Right renal cortex interstitium (tissue), 3 donors: ENCODE measurements at places on chromosomes 7 and 10. TPM values are rescaled to one million over a fixed set of nuclear protein-coding genes. Genes with fewer than 3 reads are reported as not detected.

DNA sequence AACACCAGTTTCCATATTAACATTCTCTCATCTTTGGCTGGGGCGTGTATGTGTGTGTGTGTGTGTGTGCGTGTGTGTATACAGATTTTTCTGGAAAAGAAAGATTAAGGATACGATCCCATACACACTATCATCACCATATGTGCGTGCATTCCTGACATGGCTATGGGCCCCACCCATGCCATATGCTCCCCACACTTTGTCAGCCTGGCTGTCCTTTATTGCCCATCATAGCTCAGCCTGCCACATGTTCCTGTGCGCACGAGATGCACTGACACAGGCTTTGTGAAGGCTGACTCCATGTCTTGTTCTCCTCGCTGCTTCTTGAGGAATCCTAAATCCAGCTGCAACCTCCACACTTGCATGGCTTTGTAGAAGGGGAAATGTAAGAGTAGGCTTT lies 984.1 kb downstream of the LRMDA start:
- DNase-seq, result no peak

The CLEC2L gene
- polyA plus RNA-seq, result 0.69 TPM

The HYAL4 gene
- 0.12 TPM for polyA plus RNA-seq

The PALD1 gene
- polyA plus RNA-seq, result 9.6 TPM

GRCh38 chr7:47493976-47494911 lies 87.7 kb downstream of the TNS3 start:
- DNase-seq, result no peak

DNA sequence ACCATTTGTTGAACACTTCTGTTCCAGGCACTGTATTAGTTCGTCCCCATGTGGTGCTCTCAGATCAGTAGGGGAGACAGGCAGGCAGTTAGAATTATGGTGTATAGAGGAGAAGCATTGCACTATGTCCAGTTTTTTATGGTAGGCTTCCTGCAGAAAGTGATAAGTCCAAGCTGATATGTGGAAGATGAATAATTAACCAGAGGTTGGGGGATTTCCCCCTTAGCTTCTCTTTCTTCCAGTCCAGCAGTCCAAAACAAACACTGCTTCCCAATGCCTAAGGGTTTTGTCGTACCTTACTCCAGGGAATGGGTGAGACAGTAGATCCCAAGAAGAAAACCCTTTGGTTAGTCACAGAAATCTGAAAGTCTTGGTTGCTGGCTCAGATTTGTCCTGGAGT lies 19.2 kb downstream of the HIF1AN start:
- DNase-seq, result no peak

DNA sequence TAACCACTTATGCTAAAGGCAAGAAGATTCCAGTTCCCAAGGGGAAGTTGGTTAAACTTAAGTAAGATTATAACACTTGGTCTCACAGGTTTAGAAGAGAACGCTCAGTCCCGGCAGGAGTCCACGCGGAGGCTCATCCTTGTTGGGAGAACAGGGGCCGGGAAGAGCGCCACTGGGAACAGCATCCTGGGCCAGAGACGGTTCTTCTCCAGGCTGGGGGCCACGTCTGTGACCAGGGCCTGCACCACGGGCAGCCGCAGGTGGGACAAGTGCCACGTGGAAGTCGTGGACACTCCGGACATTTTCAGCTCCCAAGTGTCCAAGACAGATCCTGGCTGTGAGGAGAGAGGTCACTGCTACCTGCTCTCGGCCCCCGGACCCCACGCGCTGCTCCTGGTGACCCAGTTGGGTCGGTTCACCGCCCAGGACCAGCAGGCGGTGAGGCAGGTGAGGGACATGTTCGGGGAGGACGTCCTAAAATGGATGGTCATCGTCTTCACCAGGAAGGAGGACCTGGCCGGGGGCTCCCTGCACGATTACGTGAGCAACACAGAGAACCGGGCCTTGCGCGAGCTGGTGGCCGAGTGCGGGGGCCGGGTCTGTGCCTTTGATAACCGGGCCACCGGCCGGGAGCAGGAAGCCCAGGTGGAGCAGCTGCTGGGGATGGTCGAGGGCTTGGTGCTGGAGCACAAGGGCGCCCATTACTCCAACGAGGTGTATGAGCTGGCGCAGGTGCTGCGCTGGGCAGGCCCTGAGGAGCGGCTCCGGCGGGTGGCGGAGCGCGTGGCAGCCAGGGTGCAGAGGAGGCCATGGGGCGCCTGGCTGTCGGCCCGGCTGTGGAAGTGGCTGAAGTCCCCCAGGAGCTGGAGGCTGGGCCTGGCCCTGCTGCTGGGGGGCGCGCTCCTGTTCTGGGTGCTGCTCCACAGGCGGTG lies 3.8 kb downstream of the GIMAP1 start:
- no peak for DNase-seq

The ADAM12 gene
- polyA plus RNA-seq, result 25.6 TPM

GRCh38 chr7:1043552-1044188 lies 676 bp upstream of the GPR146 start:
- no peak for DNase-seq

DNA sequence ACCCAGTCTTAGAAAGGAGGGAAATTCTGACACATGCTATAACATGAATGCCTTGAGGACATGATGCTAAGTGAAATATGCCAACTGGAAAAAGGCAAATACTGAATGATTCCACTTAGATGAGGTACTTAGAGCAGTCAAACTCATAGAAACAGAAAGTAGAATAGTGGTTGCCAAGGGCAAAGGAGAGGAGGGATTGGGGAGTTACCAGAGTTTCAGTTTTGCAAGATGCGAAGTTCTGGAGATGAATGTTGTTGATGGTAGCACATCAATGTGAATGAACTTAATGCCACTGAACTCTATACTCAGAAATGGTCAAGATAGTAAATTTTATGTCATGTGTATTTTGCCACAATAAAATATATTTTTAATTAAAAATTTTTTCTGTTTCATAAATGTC lies 38.9 kb downstream of the DRGX start:
- no peak for DNase-seq

GRCh38 chr7:159086301-159086925 lies 58.3 kb downstream of the VIPR2 start:
- DNase-seq, result no peak

DNA sequence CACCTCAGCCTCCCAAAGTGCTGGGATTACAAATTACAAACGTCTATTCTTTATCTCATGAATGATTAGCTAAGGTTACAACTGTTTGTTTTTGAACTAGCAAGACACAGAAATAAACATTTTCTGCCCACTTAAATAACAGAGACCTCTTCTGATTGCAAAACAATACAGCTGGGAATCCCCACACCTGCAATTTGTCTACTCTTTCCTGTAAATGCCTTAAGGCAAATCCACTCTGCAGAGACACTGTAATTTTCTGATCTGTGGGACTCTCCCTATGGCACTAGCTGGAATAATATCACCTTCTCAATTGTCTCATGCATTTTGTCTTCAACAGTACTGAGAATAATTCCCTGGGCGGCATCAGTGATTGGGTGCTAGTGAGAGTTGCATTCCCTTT lies 149.3 kb upstream of the FAM3C start:
- no peak for DNase-seq

DNA sequence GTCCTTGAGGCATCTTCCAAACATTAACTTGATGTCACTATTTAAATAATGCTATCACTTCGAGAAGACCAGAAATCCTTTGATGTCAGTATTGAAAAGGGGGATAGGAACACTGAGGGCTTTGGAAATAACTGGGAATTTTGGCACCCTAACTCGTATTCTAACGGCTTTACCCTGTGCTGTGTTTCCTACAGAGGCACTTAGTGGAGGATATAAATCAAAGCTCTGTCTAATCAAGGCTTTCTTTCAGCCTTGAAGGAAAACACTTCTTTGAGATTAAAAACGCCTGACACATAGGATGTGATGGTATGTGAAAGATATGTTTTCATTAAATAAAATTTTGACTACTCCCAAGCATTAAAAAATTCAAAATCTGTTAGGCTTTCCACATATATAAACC lies 62.3 kb downstream of the CREB5 start:
- DNase-seq, result no peak

GRCh38 chr7:98955992-98956391 lies 77.7 kb downstream of the TRRAP start:
- no peak for DNase-seq

The CPEB3 gene
- polyA plus RNA-seq, result 3.3 TPM

GRCh38 chr7:115812794-115813193 lies 217.8 kb downstream of the TFEC start:
- DNase-seq, result no peak

The FXYD4 gene
- polyA plus RNA-seq, result not detected

GRCh38 chr10:83605783-83606630 lies 533.3 kb upstream of the GHITM start:
- DNase-seq, result no peak

- no peak for DNase-seq
These were observed 274.8 kb downstream of the FGFR2 start for GRCh38 chr10:121323443-121323842.

GRCh38 chr7:114364151-114364550 lies 50.5 kb upstream of the FOXP2 start:
- no peak for DNase-seq

DNA sequence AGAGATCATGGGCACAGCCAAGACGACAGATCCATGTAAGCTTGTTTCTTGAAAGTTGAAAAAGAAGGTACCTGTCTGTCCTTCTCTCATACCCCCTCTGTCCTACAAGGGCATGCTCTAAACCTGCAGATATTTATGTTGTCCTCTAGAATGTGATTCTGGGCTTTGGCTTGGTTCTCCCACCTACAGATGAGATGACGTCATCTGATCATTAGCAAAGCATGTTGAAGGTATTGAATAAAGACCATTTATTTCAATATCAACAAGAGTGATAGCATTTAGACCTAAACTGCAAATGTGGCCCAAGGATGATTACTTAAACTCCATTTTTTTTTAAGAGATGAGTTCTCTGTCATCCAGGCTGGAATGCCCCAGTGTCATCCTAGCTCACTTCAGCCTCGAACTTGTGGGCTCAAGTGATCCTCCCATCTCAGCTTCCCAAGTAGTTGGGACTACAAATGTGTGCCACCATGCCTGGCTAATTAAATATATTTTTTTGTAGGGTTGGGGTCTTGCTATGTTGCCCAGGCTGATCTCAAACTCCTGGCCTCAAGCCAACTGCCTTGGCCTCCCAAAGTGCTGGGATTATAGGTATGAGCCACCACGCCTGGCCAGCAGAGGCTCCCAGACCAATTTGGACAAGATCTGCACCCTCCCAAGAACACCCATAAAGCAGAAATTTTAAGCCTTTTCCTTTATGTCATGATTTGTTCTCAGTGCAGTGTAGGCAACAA lies 184.2 kb downstream of the PRPF18 start:
- no peak for DNase-seq

DNA sequence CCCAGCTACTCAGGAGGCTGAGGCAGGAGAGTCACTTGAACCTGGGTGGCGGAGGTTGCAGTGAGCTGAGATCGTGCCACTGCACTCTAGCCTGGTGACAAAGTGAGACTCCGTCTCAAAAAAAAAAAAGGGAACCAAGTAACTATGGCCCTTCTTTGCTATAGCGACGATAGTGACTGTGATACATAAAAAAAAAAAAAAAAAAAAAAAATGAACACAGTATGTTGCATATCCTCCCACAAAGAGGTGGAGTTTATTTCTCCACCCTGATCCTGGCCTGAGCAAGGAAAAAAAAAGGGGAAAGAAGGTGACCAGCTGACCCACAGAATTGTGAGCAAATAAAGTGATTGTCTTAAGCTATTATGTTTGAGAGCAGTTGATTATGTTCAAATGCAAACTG lies 42.3 kb upstream of the STEAP1B start:
- no peak for DNase-seq

The TET1 gene
- polyA plus RNA-seq, result 9.6 TPM

The CPA5 gene
- polyA plus RNA-seq, result 0.31 TPM

DNA sequence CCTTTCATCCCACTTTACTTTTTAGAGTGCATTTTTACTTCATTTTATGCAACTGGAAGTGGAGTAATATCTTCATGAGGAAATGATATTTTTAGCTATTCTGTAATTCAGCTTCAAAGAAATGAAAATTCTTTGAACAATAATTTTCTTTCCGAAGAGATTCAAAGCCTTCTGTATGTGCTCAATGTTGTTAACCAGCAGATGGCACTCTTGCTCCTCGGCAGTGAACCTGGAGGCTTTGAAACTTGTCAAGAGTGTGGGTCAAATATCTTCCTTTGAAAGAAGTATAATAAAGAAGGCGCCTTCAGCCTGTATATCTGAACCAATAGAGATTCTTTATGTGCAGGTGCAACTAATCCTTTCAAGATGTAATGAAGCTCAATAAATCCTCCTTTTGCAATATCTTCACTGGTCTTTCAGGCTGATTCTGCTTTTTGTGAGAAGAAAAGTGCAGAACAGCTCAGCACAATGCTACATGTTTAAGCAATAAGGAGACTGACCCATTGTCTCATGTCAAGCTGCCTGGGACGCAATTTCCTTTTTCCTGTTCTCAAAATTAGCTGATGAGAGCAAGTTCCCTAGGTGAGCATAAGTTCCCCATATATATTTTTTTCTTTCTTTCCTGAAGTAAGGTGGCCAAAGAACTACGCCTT lies 258.4 kb downstream of the SEMA3A start:
- DNase-seq, result peak; percentile 56

DNA sequence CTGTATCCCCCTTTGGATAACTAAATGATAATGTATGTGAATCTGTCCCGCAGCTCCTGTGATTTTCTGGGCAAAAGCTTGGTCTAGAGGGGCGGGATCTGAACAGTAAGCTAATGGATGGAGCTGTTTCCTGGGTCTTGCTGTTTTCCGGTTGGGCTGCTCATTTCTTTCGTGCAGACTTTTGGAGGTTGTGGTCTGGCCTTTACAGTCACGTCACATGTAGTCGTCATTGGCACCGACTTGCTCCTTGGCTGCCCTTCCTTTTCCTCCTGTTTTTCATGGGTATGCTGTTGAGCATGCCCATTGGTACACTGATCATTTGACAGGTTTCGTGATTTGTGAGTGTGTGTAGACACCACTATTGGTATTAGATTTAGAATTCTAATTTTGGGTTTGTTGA lies 2.0 kb downstream of the FBH1 start:
- no peak for DNase-seq

DNA sequence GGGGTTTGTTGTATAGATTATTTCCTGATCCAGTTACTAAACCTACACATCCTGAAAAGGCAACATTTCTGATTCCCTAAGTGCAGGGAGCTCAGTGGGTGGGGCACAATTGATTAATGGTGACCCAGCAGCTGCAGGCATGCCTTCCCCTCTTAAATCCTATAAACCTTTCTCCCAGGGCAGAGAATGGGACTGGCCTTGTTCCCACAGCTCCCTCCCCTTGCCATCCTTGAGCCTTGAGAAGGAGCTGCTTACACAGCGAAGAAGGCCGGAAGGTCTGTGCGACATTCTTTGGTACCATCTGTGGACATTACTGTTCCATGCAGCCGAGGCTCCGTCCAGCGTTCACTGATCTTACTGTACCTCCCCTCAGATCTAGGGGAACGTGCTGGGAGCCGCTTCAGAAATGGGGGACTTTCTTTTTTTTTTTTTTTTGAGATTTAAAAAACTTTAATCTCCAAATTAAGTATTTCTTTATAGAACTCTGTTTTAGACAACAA lies 14.3 kb downstream of the KLF6 start:
- DNase-seq, result no peak

GRCh38 chr10:92486637-92487036 lies 87.3 kb downstream of the IDE start:
- no peak for DNase-seq

The PCLO gene
- polyA plus RNA-seq, result 8.3 TPM

The HKDC1 gene
- polyA plus RNA-seq, result 16.7 TPM

The PODXL gene
- polyA plus RNA-seq, result 790 TPM

The EIF4EBP2 gene
- polyA plus RNA-seq, result 86.9 TPM

The CH25H gene
- polyA plus RNA-seq, result 0.22 TPM

GRCh38 chr7:16130111-16131110 lies 290.9 kb downstream of the CRPPA start:
- no peak for DNase-seq

- DNase-seq, result no peak
These were observed 11.4 kb upstream of the INPP5F start for GRCh38 chr10:119714484-119714816.

The RBM20 gene
- polyA plus RNA-seq, result 4.7 TPM

GRCh38 chr10:47301833-47302232 lies 1.8 kb downstream of the GDF10 start:
- no peak for DNase-seq
